Pons (tissue), 1 donor: ENCODE measurements at places on chromosomes 5 and 9.

DNA sequence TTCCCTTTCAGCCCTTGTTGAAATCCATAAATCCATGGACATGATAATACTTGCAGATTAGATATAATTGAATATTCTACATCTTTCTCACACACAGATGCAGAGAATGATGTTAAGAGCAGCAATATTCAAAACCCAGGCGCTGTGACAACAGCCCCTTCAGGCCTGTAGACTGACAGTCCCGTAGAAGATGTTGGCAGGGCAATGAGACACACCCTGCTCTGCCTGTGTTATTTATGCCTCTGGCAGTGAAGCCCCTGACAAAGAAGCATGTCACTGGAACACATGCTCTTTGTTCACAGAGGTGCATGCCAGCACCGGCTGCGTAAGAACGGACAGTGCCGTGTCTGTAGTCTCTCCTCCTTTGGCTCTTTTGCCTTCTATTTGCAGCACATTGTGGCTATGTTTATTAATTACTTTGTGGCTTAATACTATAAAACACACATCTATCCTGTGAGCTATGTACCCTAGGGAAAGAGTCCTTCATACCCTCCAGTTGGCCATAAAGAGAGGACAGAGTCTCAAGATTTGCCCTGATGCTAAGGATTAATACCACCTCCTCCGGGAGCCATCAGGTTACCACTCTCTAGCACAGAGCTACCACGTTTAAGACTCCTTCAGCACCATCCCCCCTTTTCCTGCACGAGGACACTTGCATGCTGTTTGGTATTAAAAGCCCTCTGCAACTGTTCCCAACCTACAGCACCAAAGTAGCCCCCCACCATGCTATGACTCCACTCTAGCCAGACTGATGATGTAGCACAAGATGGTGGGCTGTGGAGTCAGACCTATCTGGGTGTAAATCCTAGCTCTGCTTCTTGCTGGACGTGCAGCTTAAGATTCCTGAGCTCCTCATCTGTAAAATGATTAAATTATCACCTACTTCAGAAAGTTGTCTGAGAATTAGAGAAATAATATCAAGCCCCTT is 2.0 kb upstream of the ANP32B start:
- DNase-seq, result peak; percentile 95

- no peak for DNase-seq
Measured at GRCh38 chr9:38043931-38044623, 24.9 kb downstream of the SHB start.

- no peak for DNase-seq
Measured at GRCh38 chr9:135062254-135062653, 25.2 kb upstream of the OLFM1 start.

GRCh38 chr5:10946050-10946449 is 185.0 kb upstream of the DAP start:
- DNase-seq, result no peak

DNA sequence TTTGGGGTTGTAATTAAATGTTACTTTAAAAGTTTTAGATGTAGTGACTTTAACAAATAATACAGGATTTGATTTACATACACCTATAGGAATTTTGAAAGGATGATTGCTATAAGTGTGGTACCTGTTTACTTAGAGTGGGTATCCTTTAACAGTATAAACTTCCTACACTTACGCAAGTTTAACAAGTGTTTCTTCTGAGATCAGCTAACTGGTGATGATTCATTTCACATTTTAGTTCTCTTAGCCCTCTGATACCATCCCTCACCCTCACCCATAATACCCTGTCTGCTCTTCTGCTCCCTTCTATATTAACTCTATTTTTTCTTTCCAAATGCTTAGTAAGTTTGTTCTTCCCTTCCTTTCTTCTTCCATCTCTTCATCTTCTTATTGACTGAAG is 197.9 kb downstream of the GDNF start:
- DNase-seq, result no peak

DNA sequence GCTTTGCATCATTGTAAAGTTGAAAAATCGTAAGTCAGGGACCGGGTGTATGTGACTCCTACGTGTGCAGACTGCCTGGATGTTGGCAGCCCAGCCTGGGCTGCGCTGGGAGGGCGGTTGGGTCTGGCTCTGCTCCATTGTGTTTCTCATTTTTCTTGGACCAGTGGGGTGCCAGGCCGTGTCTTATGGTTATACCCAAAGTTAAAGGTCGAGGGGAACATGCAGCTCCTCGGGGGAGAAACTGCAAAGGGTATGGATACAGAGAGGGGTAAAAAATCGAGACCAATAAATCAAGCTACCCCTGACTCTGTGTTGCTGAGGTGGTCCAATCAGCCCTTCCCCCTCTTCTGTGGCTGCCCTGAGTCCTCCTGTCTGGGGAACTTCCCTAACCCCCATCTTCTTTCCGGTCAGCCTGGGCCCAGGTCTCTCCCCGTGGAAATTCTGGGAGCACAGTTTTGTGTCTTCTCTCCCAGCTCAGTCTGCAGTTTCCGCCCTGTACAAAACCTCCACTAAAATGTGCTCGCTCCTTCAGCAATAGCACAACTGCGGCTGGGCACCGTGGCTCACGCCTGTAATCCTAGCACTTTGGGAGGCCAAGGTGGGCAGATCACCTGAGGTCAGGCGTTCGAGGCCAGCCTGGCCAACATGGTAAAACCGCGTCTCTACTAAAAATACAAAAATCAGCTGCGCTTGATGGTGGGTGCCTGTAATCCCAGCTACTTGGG is 34.1 kb upstream of the UNC5A start:
- DNase-seq, result no peak
